ENCODE measurements at places on chromosomes 5 and 9.

- no peak for DNase-seq
These were observed 1.3 kb downstream of the SLC12A7 start for GRCh38 chr5:1110307-1111240.

- no peak for DNase-seq
These were observed 84.6 kb downstream of the PAX5 start for GRCh38 chr9:36949466-36949865.

DNA sequence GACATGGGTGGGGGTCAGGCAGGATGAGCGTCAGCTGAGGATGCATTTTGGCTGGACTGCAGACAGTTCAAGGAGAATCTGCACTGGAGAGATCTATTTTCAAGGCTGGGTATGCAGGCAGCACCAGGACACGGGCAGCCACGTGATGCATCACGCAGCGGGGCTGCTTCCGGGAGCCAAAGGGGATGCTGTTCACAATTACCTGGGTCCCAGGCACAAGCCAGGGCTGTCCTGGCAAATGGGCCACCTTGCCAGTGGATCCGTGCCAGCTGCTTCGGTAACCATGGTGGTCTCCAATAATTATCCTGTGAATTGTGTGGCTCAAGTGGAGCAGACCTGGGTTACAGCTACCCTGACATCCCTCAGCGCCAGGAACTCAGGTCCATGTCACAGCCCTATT lies 17.5 kb downstream of the DBH start:
- no peak for DNase-seq

GRCh38 chr9:96505316-96505991 lies 55.5 kb downstream of the HABP4 start:
- no peak for DNase-seq

Measured in CD4-positive, alpha-beta T cell treated with Interleukin-10 for 1 hour (primary cell).